ENCODE measurements at places on chromosomes 4 and X. TPM values are rescaled to one million over a fixed set of nuclear protein-coding genes. Genes with fewer than 3 reads are reported as not detected.

DNA sequence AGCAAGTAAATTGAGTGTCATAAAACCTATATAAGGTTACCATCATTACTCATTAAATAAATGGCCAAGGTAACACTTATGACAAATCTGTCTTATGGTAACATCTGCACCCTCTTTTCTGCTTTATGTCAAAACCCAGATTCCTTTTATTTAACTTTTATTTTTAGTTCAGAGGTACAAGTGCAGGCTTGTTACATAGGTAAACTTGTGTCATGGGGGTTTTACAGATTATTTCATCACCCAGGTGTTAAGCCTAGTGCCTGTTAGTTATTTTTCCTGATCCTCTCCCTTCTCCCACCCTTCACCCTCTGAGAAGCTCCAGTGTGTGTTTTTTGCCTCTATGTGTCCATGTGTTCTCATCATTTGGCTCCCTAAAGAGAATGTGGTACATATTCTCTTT lies 930.7 kb downstream of the CCSER1 start:
- no peaks in the 10 kb centered on the region for H3K4me1 ChIP-seq
- no peak overlapping the region for H3K27ac ChIP-seq
- H3K4me3 ChIP-seq, result no peak overlapping the region
- no peaks in the 10 kb centered on the region for H3K36me3 ChIP-seq
- DNase-seq, result no peak

- peaks cover 8% of the 10 kb centered on the region for H3K4me1 ChIP-seq
- H3K4me3 ChIP-seq, result no peak overlapping the region
- H3K27ac ChIP-seq, result no peak overlapping the region
- H3K36me3 ChIP-seq, result peaks cover 2% of the 10 kb centered on the region
- no peak for DNase-seq
Observed at GRCh38 chrX:24805201-24805600, 111.5 kb downstream of the POLA1 start.

GRCh38 chr4:26466578-26467270 lies 23.6 kb downstream of the CCKAR start:
- no peak for DNase-seq
- peaks cover 31% of the 10 kb centered on the region for H3K27me3 ChIP-seq
- H3K36me3 ChIP-seq, result peaks cover 4% of the 10 kb centered on the region
- no peak overlapping the region for H3K27ac ChIP-seq
- H3K4me3 ChIP-seq, result no peak overlapping the region

DNA sequence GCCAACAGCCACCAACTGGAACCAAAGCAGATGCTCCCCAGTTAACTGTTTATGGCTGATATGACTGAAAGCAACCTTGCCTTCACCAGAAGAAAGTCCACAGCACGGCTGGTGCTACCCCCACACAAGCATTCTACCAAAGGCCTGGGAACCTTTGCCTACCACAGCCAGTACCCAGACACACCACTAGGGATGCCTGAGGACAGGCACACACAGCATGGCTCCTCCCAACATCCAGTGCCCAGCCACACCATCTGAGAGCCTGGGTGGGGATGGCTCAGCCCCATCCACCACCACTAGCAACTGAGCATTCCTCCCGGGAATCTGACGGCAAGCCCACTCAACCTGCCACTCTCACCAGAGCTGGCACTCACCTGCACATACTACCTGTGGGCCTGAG lies 178.6 kb downstream of the SLC7A11 start:
- no peaks in the 10 kb centered on the region for H3K4me1 ChIP-seq
- H3K4me3 ChIP-seq, result no peak overlapping the region
- no peaks in the 10 kb centered on the region for H3K27me3 ChIP-seq
- H3K27ac ChIP-seq, result no peak overlapping the region

GRCh38 chr4:141807103-141807891 lies 170.9 kb downstream of the IL15 start:
- H3K27ac ChIP-seq, result no peak overlapping the region
- no peak for DNase-seq
- H3K36me3 ChIP-seq, result no peaks in the 10 kb centered on the region

GRCh38 chr4:120158046-120158445 lies 91.4 kb upstream of the MAD2L1 start:
- H3K36me3 ChIP-seq, result no peaks in the 10 kb centered on the region
- no peak for DNase-seq
- H3K27ac ChIP-seq, result no peak overlapping the region
- no peaks in the 10 kb centered on the region for H3K27me3 ChIP-seq
- peaks cover 2% of the 10 kb centered on the region for H3K4me1 ChIP-seq

- H3K4me1 ChIP-seq, result no peaks in the 10 kb centered on the region
- H3K27ac ChIP-seq, result no peak overlapping the region
- no peak overlapping the region for H3K4me3 ChIP-seq
- H3K27me3 ChIP-seq, result peaks cover 19% of the 10 kb centered on the region
Observed at GRCh38 chr4:128686032-128686465, 123.5 kb upstream of the JADE1 start.

- H3K36me3 ChIP-seq, result no peaks in the 10 kb centered on the region
- peaks cover 6% of the 10 kb centered on the region for H3K27me3 ChIP-seq
- DNase-seq, result no peak
- H3K4me1 ChIP-seq, result no peaks in the 10 kb centered on the region
- H3K4me3 ChIP-seq, result no peak overlapping the region
- H3K27ac ChIP-seq, result no peak overlapping the region
Observed at GRCh38 chr4:8760561-8760960, 111.1 kb downstream of the HMX1 start.

- no peak overlapping the region for H3K4me3 ChIP-seq
- DNase-seq, result no peak
- no peaks in the 10 kb centered on the region for H3K36me3 ChIP-seq
- no peak overlapping the region for H3K27ac ChIP-seq
- H3K4me1 ChIP-seq, result no peaks in the 10 kb centered on the region
Observed at GRCh38 chr4:174156239-174156826, 127.1 kb downstream of the FBXO8 start.

Gene MAP9
- total RNA-seq, result 19.5 TPM

- H3K4me1 ChIP-seq, result peaks cover 5% of the 10 kb centered on the region
- no peak overlapping the region for H3K4me3 ChIP-seq
- no peaks in the 10 kb centered on the region for H3K36me3 ChIP-seq
- DNase-seq, result no peak
- H3K27me3 ChIP-seq, result no peaks in the 10 kb centered on the region
Observed at GRCh38 chrX:46310815-46311497, 234.3 kb downstream of the ZNF674 start.

DNA sequence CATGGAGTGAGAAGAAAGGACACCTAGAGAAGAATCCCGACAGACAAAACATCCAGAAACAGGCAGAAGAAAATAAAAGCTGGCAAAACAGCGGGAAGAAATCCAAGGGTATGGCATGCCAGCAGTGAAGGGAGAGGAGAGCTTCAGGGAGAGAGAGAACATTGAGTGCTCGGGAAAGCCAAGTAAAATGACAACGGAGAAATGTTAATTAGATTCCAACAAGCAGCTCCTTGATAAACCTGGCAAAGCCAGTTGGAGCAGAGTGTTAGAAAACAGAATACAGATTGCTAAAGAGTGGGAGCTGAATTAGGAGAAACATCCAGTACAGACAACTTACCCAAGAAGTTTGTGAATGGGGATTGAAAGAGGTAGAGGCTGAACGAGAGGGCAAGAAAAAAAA lies 40.4 kb upstream of the MAOA start:
- H3K27me3 ChIP-seq, result peaks cover 14% of the 10 kb centered on the region
- DNase-seq, result no peak
- H3K4me1 ChIP-seq, result peaks cover 2% of the 10 kb centered on the region
- H3K36me3 ChIP-seq, result peaks cover 4% of the 10 kb centered on the region

DNA sequence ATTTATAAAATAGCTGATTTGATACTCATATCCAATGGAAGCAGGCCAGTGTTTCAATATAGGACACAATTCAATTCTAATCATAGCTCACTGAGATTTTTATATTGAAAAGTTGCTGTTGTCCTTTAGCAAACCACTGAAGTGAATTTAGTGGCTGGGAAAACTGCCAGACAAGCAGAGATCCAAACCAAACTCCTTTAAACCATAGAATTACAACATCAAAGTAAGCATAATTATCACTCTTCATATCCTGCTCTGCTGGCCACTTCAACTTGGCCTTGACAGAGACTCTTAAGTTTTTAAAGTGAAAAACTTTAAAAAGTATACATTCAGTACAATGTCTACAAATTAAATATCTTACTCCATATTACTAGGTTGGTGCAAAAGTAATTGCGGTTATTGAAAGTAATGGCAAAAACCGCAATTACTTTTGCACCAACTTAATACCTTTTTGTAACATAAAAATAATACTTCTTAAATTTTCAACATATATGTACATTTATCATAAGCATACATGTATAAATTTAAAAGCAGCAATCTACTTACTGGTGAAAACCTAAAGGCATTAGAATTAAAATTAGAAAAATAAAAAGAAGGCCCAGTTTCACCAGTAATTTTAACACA lies 433.0 kb downstream of the PCDH10 start:
- DNase-seq, result no peak
- no peaks in the 10 kb centered on the region for H3K27me3 ChIP-seq
- no peak overlapping the region for H3K27ac ChIP-seq
- H3K36me3 ChIP-seq, result no peaks in the 10 kb centered on the region

DNA sequence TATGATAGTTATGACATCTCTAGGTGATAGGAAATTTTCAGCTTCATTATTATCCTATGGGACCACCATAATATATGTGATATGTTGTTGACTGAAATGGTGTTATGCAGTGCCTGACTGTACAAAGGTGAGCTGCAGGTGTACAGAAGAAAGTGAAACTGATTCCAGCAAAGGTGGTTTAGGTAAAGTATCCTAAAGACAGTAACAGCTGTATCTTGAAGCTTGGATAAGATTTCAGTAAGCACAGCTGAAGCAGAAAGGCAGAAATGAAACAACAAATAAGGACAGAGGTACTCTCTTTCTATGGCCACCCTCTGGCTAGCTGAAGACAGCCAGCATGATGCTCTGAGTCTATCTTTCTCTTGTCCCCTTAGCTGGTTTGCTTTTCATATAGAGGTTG lies 30.0 kb upstream of the PGK1 start:
- no peak overlapping the region for H3K4me3 ChIP-seq
- H3K36me3 ChIP-seq, result no peaks in the 10 kb centered on the region
- no peaks in the 10 kb centered on the region for H3K4me1 ChIP-seq
- H3K27me3 ChIP-seq, result no peaks in the 10 kb centered on the region

Gene TEX13C
- not detected for total RNA-seq

DNA sequence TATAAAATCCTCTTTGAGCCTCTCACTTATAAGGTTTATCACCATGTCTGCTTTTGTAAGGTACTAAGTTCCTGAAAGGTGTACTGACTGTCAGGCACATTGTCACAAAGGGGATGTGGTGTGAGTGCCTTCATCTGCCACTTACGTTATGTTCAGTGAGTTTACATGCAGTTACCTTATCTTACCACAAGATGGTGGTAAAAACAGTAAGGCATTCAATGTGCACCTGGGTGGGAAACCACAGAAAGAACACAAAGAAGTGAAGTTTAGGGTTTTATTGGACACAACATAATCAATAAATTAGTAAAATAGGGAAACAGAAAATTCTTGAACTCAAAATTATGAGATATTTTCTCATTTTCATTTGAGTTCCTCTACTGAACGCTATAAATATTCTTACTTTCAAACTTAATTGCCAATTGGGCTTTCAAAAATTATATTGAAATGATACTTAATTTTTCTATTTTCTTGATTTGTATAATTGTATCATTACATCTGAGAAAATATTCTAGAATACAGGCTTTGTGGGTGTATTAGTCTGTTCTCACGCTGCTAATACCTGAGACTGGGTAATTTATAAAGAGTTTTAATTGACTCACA lies 650.8 kb downstream of the PCDH7 start:
- H3K4me3 ChIP-seq, result no peak overlapping the region
- DNase-seq, result no peak
- no peaks in the 10 kb centered on the region for H3K4me1 ChIP-seq
- no peak overlapping the region for H3K27ac ChIP-seq

Gene HGFAC
- not detected for total RNA-seq

DNA sequence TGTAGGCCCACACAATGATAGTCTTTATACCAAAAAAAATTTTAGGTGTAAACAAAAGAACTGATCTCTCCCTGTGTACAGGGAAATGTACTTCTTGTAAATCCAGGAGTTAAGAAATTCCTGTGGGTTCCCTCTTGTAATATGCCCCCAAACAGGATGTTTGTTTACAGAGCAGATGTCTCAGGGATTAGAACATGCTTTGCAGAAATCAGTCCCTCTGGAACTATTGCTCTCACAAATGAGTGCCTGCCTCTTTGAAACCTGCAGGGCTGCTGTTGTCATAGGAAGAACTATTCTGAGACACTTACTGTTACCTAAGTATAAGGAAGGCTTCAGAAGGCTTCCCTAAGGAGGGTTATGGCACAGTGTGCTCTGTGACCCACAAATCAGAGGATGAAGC lies 35.6 kb downstream of the PAK3 start:
- no peaks in the 10 kb centered on the region for H3K27me3 ChIP-seq
- H3K4me3 ChIP-seq, result no peak overlapping the region
- H3K4me1 ChIP-seq, result no peaks in the 10 kb centered on the region
- no peak overlapping the region for H3K27ac ChIP-seq
- no peaks in the 10 kb centered on the region for H3K36me3 ChIP-seq
- no peak for DNase-seq

Gene RPS3A
- 2,611 TPM for total RNA-seq

Gene F8
- 2.2 TPM for total RNA-seq

- no peak overlapping the region for H3K27ac ChIP-seq
- no peak overlapping the region for H3K4me3 ChIP-seq
- H3K36me3 ChIP-seq, result no peaks in the 10 kb centered on the region
Observed at GRCh38 chr4:154467886-154468285, 23.7 kb downstream of the DCHS2 start.

Gene MAGEA10
- not detected for total RNA-seq

DNA sequence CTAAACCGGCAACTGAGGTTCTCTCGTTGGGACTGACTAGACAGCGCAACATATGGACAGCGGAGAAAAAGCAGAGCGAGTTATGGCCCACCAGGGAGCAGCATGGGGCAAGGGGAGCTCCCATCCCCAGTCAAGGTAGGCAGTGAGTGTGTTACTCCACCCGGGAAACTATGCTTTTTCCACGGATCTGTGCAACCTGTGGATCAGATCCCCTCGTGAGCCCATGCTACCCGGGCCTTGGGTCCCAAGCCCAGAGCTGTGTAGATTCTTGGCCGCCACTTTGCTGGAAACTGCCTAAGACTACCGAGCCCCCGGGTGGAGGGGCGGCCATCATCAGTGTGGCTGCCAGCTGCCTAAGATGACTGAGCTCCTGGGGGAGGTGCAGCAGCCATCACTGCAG lies 140.9 kb downstream of the PAPSS1 start:
- no peak for DNase-seq
- H3K4me3 ChIP-seq, result no peak overlapping the region
- no peak overlapping the region for H3K27ac ChIP-seq
- no peaks in the 10 kb centered on the region for H3K4me1 ChIP-seq
- peaks cover 13% of the 10 kb centered on the region for H3K27me3 ChIP-seq
- H3K36me3 ChIP-seq, result peaks cover 2% of the 10 kb centered on the region

Measured in T-helper 17 cell (primary cell).